ENCODE measurements at places on chromosomes 7 and 10.

- DNase-seq, result peak; percentile 7
These were observed 56.2 kb upstream of the TM9SF3 start for GRCh38 chr10:96642973-96643372.

DNA sequence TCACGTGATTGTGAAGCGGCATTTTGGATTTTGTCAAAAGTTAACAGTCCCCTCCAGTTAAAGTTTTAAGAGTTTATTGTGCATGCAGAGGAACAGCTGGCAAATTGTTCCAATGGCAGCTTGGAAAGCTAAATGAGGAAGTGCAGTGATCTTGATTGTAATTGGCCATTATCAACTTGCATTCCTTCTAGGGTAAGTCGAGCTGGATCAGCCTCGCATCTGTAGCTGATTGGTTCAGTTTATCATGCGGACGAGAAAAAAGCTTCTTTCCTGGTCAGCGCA is 566 bp downstream of the ZNF789 start:
- DNase-seq, result peak; percentile 61

DNA sequence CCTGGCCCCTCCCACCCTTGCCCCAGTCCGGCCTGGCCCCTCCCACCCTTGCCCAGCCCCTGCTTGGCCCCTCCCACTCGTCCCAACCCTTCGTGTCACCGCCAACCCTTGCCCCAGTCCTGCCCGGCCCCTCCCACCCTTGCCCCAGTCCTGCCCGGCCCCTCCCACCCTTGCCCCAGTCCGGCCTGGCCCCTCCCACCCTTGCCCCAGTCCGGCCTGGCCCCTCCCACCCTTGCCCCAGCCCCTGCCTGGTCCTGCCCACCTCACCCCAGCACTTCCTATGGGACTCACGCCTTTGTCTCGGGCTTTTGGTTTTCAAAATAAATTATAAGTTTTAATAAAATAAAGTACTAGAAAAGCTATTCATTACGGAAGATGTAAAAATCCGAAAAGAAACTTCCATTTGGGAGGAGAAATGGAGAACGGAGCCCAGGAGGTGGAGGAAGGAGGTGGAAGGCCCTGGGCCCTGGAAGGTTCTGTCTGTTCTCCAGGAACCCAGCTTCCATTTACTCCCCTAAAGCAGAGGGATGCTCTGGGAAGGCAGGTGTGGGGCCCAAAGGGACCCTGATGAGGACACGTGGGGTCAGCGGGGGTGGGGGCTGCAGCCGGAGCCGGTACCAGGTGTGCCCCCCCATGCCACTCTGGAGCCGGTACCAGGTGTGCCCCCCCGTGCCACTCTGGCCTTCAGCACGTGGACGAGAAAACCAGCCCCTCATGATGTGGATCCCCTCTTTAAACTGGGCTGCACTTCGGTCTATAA is 52.2 kb downstream of the PWWP2B start:
- no peak for DNase-seq

DNA sequence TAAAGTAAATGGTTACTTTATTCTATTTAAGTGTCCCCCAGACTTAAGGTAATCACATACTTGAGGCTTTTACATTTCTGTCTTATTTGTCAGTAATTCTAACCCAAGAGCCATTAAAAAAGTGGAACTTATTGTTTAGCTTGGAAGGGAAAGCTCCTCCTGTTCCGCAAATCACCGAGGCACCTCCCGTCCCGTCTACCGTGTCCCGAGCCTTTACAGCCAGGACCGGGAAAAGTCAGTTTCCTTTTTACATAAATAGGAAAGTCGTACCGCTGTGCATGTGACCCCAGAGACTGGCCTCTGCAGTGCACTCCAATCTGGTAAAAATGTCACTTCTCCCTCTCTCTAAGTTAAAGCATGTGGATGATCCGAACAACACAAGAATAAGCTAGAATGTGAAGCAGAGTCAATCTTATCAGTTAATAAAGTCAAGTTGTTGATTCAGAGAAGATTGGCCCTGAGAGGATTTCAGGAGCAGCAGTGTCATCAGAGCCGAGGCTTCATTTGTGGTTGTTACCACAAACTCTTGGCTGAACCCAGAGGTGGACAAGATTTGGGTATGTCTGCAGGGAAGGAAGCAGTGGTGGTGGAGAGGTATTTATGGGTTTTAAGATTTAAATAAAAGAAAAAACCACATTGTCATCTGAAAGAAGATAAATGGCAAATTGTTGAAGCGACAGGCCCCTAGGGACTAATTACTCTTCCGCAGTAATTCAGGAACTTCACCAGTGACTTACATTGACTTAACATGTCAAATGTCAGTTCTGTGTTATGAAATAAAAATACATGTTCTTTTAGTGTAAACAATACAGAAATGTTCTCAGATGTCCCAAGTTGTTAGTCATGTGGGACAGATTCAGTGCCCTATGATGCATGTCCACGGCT is 316.6 kb upstream of the ZNF32 start:
- DNase-seq, result peak; percentile 98

DNA sequence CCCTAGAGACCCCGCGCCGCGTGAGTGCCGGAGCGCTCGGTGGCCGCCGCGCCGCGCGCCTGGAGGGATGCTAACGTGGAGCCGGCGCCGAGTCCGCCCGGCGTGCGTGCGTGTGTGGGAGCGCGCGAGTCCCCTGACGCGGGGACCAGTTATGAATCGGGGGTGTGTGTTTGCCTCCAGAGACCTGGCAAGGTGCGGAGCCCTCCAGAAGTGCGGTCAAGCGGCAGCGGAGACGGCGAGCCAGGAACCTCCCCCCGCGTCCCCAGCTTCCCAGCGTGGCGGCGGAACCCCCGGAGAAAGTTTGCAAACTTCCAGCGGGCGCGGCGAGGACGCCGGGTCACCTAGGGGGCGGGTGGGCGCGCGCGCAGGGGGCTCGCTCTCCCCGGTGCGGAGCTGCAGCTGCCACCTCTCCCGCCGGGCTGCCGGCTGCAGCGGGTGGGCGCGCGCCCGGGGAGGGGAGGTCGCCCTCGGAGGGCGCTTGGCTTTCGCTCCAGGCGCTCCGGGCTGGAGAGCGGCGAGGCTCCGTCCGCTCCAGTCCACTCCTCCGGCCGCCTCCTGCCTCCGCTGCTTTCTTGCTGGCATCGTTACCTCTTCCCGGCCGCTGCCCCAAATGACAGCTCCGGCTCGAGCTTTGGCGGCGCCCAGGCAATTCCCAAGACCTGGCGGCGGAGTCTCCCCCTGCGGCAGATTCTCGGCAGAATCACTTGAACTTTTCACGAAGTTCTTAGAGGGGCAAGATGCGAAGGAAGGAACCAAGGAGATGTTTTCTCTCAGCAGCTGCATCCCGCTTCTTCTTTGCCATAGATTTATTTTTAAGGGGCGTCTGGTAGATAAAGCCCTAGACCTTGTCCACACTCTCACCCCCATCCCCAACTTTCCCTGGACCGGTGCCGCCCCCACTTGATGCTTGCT is 2.3 kb upstream of the CREB5 start:
- DNase-seq, result peak; percentile 39

DNA sequence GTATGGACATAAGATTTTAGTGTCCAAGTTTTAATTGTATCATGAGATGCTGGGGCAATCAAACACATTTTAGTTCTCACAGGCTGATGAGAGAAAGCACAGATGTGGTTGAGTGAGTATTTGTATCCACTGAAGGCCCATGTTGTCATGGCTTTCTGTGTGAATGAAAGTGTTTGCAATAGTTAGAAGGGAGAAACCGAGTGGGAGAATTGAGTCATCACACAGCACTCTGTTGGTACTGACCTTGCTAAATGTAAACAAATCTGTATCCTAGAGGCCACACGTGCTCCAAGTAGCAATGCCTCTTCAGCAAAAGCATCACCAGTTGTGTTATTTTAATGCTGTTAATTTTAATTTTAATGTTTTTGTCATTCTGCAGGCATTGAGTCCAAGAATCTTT is 121.2 kb downstream of the EMX2 start:
- DNase-seq, result peak; percentile 95

DNA sequence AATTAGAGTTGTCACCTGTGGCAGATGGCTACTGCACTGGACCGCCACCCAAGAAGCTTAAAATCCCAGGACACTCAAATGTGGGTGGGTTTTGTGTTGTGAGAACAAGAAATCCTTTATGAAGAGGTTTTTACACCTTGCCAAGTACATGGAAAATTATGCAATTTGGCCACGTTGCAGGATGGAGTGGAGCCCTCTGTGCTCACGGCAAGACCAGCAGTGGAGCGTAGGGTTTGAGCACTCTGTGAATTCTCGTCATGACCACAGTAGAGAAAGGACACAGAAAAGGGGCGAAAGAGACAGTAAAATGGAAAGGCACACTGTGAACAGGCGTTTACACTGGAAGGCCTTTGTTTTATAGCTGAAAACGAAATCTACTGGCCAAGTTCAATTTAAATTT is 222.6 kb downstream of the ADARB2 start:
- DNase-seq, result no peak

DNA sequence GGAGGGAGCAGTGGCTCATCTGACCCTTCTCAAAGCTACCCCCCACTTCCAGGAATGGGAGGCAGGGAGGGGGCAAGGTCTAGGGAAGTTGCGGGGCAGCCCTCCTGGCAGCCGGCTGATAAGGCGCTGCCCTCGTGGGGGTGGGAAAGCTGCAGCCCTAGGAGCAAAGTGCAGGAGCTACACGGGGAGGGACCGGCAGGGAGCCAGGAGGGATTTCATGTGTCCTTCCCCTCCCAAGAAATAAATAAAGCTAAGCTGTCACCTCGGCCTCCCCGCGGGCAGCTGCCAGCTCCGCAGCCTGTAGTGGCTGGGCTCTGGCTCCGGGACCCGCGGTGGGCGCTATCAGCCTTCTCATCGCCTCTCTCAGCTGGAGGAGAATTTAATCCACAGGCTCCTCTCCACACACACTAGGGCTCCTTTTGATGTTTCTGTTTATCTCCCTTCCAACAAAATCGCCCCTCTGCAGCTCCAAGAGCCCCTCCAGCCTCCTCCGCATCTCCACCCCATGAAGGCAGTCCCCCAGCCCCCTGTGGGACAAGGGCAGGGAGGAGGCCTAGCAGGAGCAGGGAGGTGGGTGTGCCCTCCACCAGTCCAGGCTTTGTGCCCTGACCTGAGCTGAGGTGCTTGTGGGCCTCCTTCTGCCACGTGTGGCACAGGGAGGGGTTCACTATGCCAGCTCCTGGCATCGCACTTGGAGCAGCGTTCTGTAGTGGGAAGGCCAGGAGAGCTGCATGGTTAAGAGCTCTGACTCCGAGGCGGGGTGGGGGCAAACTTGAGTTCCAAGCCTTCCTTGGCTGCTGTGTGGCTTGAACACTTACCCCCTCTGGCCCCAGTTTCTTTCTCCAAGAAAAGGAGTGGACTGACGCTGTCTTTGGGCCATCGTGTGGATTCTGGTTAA is 80.5 kb downstream of the C10orf105 start:
- no peak for DNase-seq

DNA sequence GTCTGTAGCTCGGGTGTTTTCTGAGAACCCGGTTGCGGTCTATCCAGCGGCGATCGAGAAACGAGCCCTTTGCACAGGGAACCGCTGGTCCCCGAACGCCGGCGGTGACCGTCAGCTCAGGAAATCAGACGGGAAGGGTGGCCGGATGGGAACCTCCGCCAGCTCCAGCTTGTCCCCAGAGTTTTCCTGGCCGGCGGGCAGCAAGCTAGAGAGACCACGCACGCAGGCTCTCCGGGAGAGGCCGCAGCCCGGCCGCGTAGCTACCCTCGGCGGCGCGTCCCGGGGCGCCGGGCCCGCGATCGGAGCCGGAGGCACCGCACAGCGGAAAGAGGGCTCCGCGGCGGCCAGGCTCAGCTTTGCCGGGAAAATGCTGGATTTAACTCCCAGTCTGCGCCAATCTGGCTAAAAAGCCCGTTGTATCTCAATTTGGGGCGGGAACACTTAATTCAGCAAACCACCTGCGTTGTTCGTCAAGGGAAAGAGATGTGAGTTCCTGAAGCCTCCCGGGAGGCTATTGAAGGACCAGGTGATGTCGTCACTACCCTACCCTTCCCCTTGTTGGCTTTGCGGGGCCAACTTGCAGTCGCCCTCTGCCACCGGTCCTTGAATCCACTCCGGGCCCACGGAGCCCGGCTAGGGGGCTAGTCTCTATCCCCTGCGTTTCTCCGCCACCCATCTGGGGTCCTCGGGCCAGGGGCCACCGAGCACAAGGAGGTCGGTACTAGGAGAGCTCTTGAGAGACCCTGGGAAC is 859 bp upstream of the CH25H start:
- DNase-seq, result peak; percentile 23

DNA sequence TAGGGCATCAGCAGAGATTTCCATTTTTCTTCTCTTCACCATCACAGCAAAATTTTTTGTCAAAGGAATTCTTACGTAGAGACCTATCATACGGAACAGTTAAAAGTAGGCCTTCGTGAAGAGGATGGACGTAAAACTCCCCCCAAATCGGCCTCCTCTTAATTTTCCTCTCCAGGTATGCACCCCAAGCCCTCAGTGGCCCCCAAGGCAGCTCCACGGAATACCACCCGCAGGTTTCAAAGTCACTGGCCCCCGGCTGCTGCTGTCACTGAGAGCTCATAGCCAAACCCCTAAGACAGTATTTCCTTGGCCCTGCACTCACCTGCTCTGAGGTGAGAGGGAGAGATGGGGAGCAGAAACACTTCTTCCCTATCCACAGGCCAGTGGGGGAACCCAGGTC is 8.8 kb downstream of the PODXL start:
- no peak for DNase-seq

GRCh38 chr7:116665332-116665996 is 6.5 kb upstream of the MET start:
- no peak for DNase-seq

- DNase-seq, result peak; percentile 90
These were observed 18.4 kb upstream of the PDGFA start for GRCh38 chr7:537911-538634.

DNA sequence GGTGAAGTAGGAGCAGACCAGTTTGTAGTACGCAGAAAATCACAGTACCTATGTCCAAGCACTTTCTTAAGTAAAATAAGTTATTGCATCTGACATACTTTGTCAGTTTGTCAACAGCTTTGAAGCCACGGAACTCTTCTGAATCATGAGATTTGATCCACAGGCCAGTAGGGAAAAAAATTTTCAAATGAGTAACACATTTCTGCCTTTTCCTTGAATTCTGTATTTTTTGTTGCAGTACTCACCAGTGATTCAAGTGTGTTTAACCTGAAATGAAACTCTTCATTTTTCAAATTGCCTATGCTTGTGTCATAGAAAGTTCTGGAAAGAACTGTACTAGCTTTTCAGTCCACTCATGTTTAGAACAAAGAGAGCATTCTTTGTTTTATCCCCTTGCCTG is 337.7 kb downstream of the GATA3 start:
- peak; percentile 78 for DNase-seq

DNA sequence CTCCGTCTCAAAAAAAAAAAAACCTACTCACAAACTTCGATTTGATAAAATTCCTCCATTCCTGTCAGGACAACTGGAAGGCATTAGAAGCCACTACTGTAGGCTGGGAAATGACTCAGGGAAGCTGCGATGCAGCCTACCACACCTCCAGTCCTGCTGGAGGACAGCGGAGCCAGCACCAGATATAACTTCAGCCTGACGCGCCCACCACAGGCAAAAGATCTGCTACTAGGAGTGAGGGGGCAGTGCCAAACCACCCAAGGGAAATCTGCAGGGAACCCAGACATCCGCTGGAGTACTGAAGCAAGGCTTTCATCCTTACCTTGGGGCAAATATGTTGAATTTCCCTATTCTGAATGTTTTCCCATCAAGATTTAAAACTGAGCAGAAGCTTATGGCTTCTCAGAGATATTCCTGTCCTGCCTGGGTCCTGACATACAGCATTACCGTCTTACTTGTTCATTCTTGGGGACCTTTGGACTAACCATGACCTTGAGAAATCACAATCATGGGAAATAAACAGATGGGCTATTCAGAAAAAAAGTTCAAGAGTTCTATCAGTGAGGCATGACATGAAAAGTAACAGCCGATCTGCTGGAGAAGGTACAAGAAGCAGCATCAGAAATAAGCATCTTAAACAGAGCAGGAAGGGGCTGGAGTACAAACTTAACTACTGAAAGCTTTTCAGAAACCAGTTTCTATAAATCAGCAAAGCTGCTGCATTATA is 20.4 kb downstream of the BCCIP start:
- DNase-seq, result no peak

- no peak for DNase-seq
These were observed 48.8 kb upstream of the OPALIN start for GRCh38 chr10:96407560-96408069.
